SK-N-SH (cell line): ENCODE measurements at places on chromosomes 6 and 20. TPM values are rescaled to one million over a fixed set of nuclear protein-coding genes. Genes with fewer than 3 reads are reported as not detected.
A peak's percentile ranks its signal among the peaks of the same experiment; 100 is the strongest.

- no peak overlapping the region for H3K27ac ChIP-seq
- no peak overlapping the region for H3K4me3 ChIP-seq
- H3K27me3 ChIP-seq: no peaks in the 10 kb centered on the region
- no peaks in the 10 kb centered on the region for H3K4me1 ChIP-seq
Measured at GRCh38 chr20:5797843-5798462, 47.8 kb downstream of the SHLD1 start.

- no peaks in the 10 kb centered on the region for H3K36me3 ChIP-seq
- no peaks in the 10 kb centered on the region for H3K4me1 ChIP-seq
- no peak overlapping the region for H3K4me3 ChIP-seq
- H3K27ac ChIP-seq: no peak overlapping the region
Measured at GRCh38 chr6:66478705-66479104, 771.7 kb upstream of the EYS start.

- H3K27me3 ChIP-seq: no peaks in the 10 kb centered on the region
- H3K27ac ChIP-seq: no peak overlapping the region
- peaks cover 6% of the 10 kb centered on the region; the same call in 1 of the 2 replicates for H3K4me1 ChIP-seq
- no peak for DNase-seq
Measured at GRCh38 chr20:48877304-48877703, 44.2 kb upstream of the ARFGEF2 start.

Gene HUS1B
- 0.19 and 0.30 TPM in 2 replicates for polyA plus RNA-seq

DNA sequence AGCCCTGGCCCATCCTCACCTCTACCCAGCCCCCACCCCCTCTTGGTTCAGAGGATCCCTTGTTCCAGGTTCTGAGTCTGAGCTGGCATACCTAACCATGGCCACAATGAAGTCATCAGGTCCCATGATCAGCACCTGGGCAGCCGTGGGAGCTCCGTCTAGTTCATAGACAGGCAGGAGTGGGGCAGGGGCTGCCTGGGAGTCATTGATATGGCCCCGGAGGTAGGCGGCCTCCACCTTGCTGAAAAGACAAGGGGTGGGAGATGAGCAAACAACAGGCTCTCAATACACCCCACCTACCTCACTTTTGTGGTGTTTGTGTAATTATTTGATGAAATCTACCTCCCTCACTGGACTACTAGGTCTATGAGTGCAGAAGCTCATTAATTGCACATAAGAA lies 20.4 kb downstream of the GGT7 start:
- no peak overlapping the region for H3K27ac ChIP-seq
- H3K27me3 ChIP-seq: no peaks in the 10 kb centered on the region
- no peak overlapping the region for H3K4me3 ChIP-seq
- no peak for DNase-seq

Gene GSTA3
- not detected in 2 replicates for polyA plus RNA-seq

Gene SOBP
- polyA plus RNA-seq: 0.21 and 0.61 TPM in 2 replicates

DNA sequence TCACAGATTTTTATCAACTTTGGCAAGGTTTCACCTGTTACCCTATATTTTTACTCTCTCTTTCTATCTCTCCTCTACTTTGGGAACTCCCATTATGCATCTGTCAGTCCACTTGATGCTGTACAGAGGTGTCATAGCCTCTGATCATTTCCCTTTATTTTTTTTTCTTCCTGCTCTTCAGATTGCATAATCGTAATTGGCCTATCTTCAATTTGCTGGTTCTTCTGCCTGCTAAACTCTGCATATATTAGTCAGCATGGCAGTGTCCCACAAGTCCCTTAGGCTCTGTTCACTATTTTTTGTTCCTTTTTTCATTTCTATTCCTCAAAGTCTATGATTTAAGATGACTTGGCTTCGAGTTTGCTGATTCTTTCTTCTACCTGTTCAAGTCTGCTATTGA lies 44.7 kb upstream of the MICB start:
- DNase-seq: no peak
- no peak overlapping the region for H3K4me3 ChIP-seq
- H3K27me3 ChIP-seq: peaks cover 8% of the 10 kb centered on the region
- no peak overlapping the region for H3K27ac ChIP-seq
- no peaks in the 10 kb centered on the region for H3K36me3 ChIP-seq

DNA sequence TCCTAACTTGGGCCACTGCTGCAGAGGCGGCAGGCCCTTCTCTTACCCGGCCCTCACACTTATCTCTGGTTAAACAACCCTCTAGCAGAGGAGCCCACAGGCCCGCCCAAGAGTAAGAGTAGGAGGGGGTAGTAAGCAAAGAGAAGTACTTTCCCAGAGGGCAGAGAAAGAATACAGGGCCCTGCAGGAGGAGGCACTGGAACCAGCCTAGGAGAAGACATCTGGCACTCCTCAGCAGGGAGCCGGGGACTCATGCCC lies 10.1 kb downstream of the MTCH1 start:
- no peak for DNase-seq
- no peaks in the 10 kb centered on the region for H3K27me3 ChIP-seq
- H3K27ac ChIP-seq: no peak overlapping the region
- H3K4me3 ChIP-seq: no peak overlapping the region
- peaks cover 76% of the 10 kb centered on the region for H3K36me3 ChIP-seq

- no peak overlapping the region for H3K27ac ChIP-seq
- H3K4me3 ChIP-seq: no peak overlapping the region
- peaks cover 3% of the 10 kb centered on the region; the same call in 1 of the 2 replicates for H3K4me1 ChIP-seq
Measured at GRCh38 chr20:49160057-49160929, 27.8 kb downstream of the STAU1 start.

- H3K27me3 ChIP-seq: no peaks in the 10 kb centered on the region
- DNase-seq: no peak
- H3K27ac ChIP-seq: no peak overlapping the region
- H3K4me3 ChIP-seq: no peak overlapping the region
- no peaks in the 10 kb centered on the region for H3K4me1 ChIP-seq
Measured at GRCh38 chr20:22531056-22531615, 53.2 kb downstream of the FOXA2 start.

DNA sequence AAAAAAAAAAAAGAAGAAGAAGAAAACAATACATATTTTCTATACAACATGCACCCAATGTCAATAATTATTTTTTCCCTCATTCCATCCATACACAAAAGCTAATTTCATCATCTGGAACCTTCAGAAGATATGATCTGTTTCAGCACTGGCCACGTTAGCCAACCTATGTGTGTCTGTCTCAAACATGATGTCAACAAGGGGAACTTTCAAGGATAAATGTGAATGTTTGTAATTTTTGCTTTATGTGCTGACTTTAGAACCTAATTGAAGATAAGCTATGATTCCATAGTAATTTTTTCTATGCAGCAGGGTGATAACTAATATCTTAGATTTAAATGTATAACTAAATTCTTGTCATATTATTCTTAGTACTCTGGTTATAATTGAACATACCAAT lies 37.9 kb downstream of the IPCEF1 start:
- H3K36me3 ChIP-seq: no peaks in the 10 kb centered on the region
- H3K4me3 ChIP-seq: no peak overlapping the region
- peak overlapping the region; percentile 72 for H3K27ac ChIP-seq
- H3K4me1 ChIP-seq: peaks cover 8% of the 10 kb centered on the region; the same call in 1 of the 2 replicates
- peak; percentile 19 for DNase-seq
- H3K27me3 ChIP-seq: no peaks in the 10 kb centered on the region

DNA sequence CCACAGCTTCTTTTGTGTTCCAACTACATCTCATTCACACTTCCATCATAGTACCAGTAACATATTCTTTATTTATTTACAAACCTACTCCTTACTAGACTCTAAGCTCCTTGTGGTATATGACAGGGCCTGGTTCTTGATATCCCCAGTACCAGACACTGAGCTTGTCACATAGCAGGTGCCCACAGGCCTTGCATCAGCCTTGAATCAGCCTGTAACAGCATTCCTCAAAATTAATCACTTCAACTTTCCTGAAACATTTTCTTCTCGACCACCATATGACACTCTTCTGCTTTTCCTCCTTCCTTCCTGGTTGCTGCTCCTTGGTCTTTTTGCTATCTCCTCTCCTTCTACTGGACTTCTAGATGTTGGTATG lies 24.7 kb upstream of the SRPK1 start:
- no peak overlapping the region for H3K27ac ChIP-seq
- H3K27me3 ChIP-seq: no peaks in the 10 kb centered on the region
